ENCODE measurements at places on chromosomes 1 and 21.
A peak's percentile ranks its signal among the peaks of the same experiment; 100 is the strongest.

GRCh38 chr1:118291661-118292060, 106.6 kb upstream of the SPAG17 start:
- DNase-seq: no peak

GRCh38 chr1:38586993-38587646, 272.5 kb downstream of the RRAGC start:
- DNase-seq: peak; percentile 84

GRCh38 chr1:173294843-173295242, 87.7 kb upstream of the TNFSF4 start:
- no peak for DNase-seq

- DNase-seq: no peak
Observed at GRCh38 chr21:46050668-46051378, 47.1 kb upstream of the COL6A2 start.

- no peak for DNase-seq
Observed at GRCh38 chr1:50505427-50505826, 82.2 kb upstream of the DMRTA2 start.

- DNase-seq: no peak
Observed at GRCh38 chr1:119373465-119373864, 4.9 kb downstream of the HAO2 start.
